ENCODE measurements at places on chromosomes 13 and 19. TPM values are rescaled to one million over a fixed set of nuclear protein-coding genes. Genes with fewer than 3 reads are reported as not detected.

DNA sequence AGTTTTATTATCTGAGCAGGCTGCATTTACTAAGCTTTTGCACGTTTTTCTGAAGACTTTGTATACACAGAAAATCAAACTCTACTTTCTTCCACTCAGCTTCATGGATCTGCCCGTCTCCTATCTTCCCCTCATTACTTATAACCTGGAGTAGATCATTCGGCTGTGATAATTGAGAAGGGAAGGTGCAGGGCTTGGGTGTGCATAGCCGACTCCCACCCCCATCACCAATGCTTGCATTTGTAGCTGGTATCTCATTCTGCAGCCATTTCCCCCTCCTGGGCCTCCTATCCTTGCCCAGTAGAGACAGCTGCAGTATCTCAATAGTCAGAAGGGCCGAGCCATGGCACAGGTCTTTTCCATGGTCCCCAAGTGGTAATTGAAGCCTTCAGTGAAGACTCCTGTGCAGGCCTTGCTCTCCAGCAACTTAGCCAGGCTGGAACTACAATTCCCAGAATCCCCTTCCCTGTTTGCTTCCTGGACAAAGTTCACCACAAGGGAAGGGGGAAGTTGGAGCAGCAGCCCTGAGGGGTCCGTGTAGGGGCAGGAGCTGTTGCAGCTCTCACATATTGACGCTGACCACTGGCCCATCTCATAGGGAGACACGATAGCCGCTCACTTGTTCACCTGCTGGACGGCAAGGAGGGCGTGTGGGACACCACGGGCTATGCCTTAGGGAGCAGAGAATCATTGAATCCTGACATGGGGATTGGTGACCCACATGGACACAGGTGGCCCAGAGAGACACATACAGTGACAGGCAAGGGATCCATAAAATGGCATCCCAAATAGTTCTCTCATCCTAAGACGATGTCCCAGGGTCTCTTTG is 2.1 kb upstream of the SIGLEC8 start:
- no peaks in the 10 kb centered on the region for H3K4me1 ChIP-seq
- no peak overlapping the region for H3K4me3 ChIP-seq
- DNase-seq, result no peak
- H3K27me3 ChIP-seq, result peaks cover 27% of the 10 kb centered on the region

GRCh38 chr13:38767506-38768265 is 80.8 kb downstream of the FREM2 start:
- H3K27ac ChIP-seq, result no peak overlapping the region
- DNase-seq, result peak; percentile 9
- H3K36me3 ChIP-seq, result no peaks in the 10 kb centered on the region
- H3K4me1 ChIP-seq, result peaks cover 6% of the 10 kb centered on the region
- no peaks in the 10 kb centered on the region for H3K27me3 ChIP-seq

Gene TRPC4
- 0.57 TPM for total RNA-seq

Gene ATXN8OS
- total RNA-seq, result not detected

Gene SHISA7
- total RNA-seq, result not detected

Gene CEACAM16
- not detected for total RNA-seq

All from heart right ventricle (tissue), 16 donors.